ENCODE measurements at places on chromosomes 2 and 18.

- no peak for DNase-seq
Measured at GRCh38 chr2:3189076-3189591, 188.5 kb downstream of the EIPR1 start.

GRCh38 chr2:45026924-45027450 lies 17.7 kb upstream of the SIX2 start:
- DNase-seq, result no peak

DNA sequence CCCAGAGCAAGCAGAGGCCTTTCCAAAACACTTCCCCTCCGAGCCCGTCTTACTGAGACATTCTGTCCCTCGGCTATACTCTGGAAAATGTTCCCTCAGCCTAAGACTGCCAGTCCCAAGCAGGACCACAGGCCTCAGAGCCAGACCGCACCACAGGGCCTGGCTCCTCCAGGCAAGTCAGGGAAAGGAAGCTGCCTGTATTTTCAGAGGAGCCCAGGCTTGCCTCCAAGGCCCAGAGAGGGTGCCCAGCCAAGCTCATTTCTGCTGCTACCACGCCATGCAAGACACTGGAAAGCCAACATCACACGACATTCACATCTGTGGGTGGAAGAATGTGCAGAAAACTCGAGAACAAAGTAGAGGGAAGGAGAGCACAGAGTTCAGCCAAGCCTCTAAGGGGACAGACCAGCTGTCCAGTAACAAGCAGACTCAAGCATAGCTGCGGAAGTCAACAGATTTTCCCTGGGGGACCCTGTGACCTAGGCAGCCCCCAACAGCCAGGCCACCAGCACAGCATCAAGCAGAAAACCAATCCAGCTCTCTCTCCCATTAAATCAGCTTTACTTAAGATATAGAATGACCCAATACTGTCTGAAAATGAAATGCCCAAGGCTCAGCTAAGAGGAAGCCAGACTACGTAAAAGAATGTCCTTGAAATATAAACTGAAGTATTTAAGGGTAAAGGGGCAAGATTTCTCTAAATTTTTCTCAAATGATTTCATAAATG lies 123.9 kb downstream of the ZFP36L2 start:
- DNase-seq, result no peak

- DNase-seq, result no peak
Measured at GRCh38 chr2:139790136-139790535, 1009.9 kb upstream of the NXPH2 start.

- no peak for DNase-seq
Measured at GRCh38 chr18:43277164-43277600, at the start of gene SYT4. TSS of gene SYT4 (minus strand) at chr18:43277490. CDS start at chr18:43277281, 209 bp downstream.

DNA sequence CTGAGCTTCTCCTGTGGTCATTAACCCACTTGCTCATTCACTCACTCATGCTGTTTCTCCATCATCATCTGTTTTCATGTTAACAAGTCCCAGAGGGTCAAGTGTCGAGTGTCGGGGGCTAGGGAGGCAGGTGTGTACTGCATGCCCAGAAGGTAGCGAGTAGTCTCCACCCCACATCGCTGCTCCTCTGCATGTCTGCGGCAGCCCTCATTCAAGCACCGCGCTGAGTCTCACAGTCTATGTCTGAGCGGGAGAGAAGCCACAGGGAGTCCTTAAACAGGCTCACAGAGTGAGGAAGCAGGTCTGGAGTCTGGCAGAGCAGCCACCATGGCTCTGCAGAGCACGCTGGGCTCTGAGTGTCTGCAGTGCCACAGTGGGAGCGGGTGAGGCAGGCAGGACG lies 121.3 kb upstream of the IL1R2 start:
- no peak for DNase-seq

- no peak for DNase-seq
Measured at GRCh38 chr2:203648273-203648672, 58.2 kb upstream of the CD28 start.

DNA sequence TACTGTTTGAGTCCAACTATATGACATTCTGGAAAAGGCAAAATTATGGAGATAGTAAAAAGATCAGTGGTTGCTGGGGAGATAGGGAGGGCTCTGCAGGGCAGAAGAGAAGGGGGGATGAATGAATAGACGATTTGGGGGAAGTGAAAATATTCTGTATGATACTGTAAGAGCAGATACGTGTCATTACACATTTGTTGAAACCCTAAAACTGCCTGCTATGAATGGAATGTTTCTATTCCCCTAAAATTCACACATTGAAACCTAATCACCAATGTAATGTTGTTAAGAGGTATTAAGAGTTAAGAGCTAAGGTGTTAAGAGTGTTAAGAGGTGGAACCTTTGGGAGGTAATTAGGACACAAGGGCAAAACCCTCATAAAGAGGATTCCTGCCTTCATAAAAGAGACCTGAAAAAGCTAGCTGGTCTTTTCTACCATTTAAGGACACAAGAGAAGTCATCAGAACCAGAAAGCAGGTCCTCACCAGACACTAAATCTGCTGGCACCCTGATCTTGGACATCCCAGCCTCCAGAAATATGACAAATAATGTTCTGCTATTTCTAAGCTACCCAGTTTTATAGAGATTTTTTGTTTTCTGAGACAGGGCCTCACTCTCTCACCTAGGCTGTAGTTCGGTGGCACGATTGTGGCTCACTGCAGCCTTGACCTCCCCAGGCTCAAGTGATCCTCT lies 76.2 kb downstream of the ATAD2B start:
- no peak for DNase-seq

GRCh38 chr2:172092716-172093415 lies 7.6 kb downstream of the DLX1 start:
- no peak for DNase-seq

DNA sequence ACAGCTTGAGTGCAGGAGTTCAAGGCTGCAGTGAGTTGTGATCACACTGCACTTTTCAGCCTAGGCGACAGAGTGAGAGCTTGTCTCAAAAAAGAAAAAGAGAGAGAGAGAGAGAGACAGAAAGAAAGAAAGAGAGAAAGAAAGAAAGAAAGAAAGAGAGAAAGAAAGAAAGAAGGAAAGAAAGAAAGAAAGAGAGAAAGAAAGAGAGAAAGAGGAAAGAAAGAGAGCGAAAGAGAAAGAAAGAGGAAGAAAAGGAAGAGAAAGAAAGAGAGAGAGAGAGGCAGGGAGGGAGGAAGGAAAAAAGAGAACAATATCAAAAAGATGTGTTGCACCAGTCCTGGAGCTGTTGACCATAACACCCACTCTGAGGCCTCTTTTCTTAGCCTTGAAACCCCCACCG lies 89.8 kb upstream of the MBOAT2 start:
- DNase-seq, result no peak

- peak; percentile 39 for DNase-seq
Measured at GRCh38 chr2:236176417-236176816, 8.2 kb upstream of the GBX2 start.

- DNase-seq, result no peak
Measured at GRCh38 chr2:68466778-68467076, 367 bp downstream of the FBXO48 start.

All from HTR-8/SVneo (cell line).